ENCODE measurements at places on chromosomes 16 and 17.

DNA sequence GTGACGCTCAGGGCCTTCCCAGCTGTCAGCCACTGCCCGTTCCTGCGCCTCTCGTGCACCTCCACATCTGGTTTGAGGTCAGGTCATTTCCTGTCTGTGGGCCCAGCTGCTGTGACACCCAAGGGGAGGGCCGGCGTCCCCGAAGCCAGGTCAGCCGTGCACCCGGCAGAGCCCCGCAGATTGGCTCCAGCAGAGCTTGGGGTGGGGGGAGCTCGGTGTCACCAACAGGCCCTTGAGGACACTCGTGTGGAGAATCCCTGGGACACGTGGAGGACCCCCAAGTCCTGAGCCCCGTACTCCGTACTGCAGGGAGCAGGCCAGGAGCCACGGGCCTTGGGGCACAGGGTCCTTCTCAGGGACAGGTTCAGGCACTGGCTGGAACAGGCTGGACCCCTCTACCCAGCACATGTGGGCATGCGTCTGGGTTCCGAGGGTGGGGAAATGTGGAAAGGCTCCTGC, 4.8 kb downstream of the SPATA2L start:
- no peak for DNase-seq
- H3K4me1 ChIP-seq = peaks cover 10% of the 10 kb centered on the region
- no peak overlapping the region for H3K27ac ChIP-seq
- no peaks in the 10 kb centered on the region for H3K36me3 ChIP-seq

DNA sequence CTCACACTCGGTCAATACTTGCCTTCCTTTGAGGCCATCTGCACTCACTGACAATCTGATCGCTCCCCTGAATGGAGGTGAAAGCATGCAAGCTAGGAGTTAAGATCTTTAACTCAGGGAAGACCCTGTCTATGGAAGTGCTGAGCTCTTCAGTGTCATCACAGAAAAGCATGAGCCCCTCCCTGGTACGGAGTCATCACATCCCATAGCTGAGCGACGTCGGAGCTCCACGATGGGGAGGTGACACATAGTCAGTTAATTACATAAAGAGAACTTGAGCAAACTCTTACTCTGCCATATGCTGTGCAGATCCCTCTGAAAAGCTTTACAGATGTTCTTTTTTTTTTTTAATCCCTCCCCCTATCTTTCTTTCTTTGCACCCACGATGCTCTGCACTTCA, 463.2 kb downstream of the WWOX start:
- H3K27me3 ChIP-seq = no peaks in the 10 kb centered on the region
- DNase-seq = no peak
- no peak overlapping the region for H3K4me3 ChIP-seq
- no peaks in the 10 kb centered on the region for H3K36me3 ChIP-seq
- no peaks in the 10 kb centered on the region for H3K4me1 ChIP-seq
- no peak overlapping the region for H3K27ac ChIP-seq

- H3K36me3 ChIP-seq = no peaks in the 10 kb centered on the region
- no peaks in the 10 kb centered on the region for H3K4me1 ChIP-seq
- H3K27ac ChIP-seq = no peak overlapping the region
- no peak overlapping the region for H3K4me3 ChIP-seq
- H3K27me3 ChIP-seq = no peaks in the 10 kb centered on the region
These were observed 45.1 kb downstream of the TNFRSF13B start for GRCh38 chr17:16926571-16927451.

DNA sequence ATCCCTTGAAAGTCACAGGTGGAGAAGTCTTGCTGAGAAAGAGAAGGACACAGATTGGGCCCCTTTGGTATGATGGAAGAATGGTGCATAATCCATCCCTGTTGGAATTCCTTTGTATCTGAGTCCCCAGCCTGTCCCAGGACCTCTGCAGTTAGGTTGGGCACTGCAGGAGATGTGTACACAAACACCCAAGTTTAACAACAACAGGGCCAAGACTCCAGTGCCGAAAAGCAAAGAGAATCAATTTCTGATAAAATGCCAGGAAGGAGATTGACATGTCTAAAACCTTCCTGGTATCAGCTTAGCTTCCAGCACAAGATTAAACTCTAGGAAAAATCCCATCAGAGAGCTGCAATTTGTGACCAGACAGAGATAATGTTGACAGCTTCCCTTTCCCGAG, 32.9 kb downstream of the KATNIP start:
- no peaks in the 10 kb centered on the region for H3K36me3 ChIP-seq
- H3K27me3 ChIP-seq = no peaks in the 10 kb centered on the region

- no peaks in the 10 kb centered on the region for H3K4me1 ChIP-seq
- H3K4me3 ChIP-seq = no peak overlapping the region
- H3K27ac ChIP-seq = no peak overlapping the region
- H3K36me3 ChIP-seq = no peaks in the 10 kb centered on the region
These were observed 277.5 kb upstream of the HSBP1 start for GRCh38 chr16:83530293-83530692.

DNA sequence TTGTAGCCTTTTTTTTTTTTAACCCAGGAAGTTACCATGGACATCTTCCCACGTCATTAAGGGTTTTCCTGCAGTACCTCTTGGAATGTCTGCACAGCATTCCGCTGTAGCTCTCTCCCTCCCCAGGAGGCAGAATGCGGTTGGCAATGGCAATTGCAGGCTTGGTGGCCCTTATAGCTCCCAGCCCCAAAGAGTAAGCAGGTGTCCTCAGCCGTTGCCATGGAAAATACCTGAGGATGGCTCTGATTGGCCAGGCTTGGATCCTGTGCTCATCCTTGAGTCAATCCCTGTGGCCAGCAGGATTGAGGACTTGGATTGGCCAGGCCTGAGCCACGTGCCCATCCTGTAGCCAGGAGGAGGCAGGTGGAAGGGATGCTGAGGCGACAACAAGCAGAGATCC, 15.5 kb upstream of the TIMP2 start:
- H3K27me3 ChIP-seq = no peaks in the 10 kb centered on the region
- H3K27ac ChIP-seq = no peak overlapping the region
- no peak for DNase-seq
- peaks cover 9% of the 10 kb centered on the region for H3K4me1 ChIP-seq
- H3K36me3 ChIP-seq = no peaks in the 10 kb centered on the region

GRCh38 chr17:72199256-72199655, 78.4 kb downstream of the SOX9 start:
- H3K27me3 ChIP-seq = no peaks in the 10 kb centered on the region
- no peaks in the 10 kb centered on the region for H3K36me3 ChIP-seq
- H3K4me3 ChIP-seq = no peak overlapping the region
- H3K4me1 ChIP-seq = no peaks in the 10 kb centered on the region

GRCh38 chr16:77459534-77460254, 24.9 kb upstream of the ADAMTS18 start:
- H3K27ac ChIP-seq = no peak overlapping the region
- no peaks in the 10 kb centered on the region for H3K36me3 ChIP-seq
- DNase-seq = no peak
- H3K27me3 ChIP-seq = no peaks in the 10 kb centered on the region

- no peaks in the 10 kb centered on the region for H3K4me1 ChIP-seq
- no peaks in the 10 kb centered on the region for H3K36me3 ChIP-seq
- no peak overlapping the region for H3K27ac ChIP-seq
- peak; percentile 25 for DNase-seq
These were observed 11.8 kb downstream of the GNAO1 start for GRCh38 chr16:56203052-56203451.

GRCh38 chr16:67158637-67159600, 790 bp downstream of the TRADD start:
- peaks cover 53% of the 10 kb centered on the region for H3K27me3 ChIP-seq
- no peaks in the 10 kb centered on the region for H3K36me3 ChIP-seq
- peak overlapping the region; percentile 95 for H3K4me3 ChIP-seq
- peaks cover 30% of the 10 kb centered on the region for H3K4me1 ChIP-seq

DNA sequence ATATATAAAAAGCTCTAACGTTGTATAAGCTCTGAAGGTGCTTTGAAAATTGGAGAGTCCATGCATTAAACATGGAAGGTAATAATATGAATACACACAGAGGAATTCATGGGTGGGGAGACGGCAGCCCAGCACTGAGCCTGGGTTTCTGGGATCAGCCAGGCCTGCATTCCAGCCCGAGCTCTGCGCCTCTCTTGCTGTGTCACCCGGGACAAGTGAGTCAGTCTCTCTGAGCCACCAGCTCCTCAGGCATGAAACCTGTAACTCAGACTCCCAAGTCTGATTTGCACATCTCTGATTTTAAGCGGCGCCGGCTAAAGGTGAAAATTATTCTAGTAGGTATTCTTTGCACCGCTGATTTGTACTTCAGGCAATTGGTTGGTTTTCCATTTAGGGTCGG, 238.8 kb downstream of the MRTFB start:
- no peaks in the 10 kb centered on the region for H3K27me3 ChIP-seq
- H3K36me3 ChIP-seq = no peaks in the 10 kb centered on the region
- peak overlapping the region; percentile 65 for H3K27ac ChIP-seq
- H3K4me3 ChIP-seq = no peak overlapping the region
